ENCODE measurements at places on chromosomes 5 and 9.

DNA sequence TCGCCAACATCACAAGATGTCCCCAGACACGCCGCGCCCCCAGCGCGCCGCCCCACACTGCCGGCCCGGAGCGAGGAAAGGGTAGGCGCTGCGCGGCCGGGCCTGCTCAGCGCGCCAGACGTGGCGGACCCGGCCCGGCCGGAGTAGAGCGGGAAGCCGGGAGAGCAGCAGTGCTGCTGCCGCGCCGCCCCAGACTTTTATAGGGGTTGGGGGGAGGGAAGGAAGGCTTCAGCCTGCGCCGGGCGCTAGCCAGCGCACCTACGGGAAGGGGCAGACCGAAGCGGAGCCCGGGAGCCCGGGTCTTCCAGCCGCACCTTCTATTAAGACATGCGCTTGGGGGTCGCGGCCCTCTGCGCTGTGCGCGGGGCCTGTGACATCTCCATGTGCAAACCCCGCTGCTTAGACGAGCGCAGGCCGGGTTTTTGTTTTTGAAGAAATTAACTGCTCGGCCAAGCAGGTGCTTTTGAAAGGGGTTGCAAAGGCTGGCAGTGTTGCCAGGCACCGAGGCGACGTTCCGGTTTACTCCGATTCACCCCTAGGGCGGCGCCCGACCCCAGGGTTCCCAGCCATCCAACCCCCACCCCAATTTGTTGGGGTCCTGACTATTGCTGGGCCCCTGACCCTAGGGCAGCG is 353 bp upstream of the PAX5 start:
- no peak for DNase-seq

- DNase-seq = no peak
Measured at GRCh38 chr5:143002459-143003327, 232.5 kb downstream of the ARHGAP26 start.

GRCh38 chr5:142872217-142872616 is 102.0 kb downstream of the ARHGAP26 start:
- no peak for DNase-seq

GRCh38 chr9:75636427-75637045 is 253.9 kb upstream of the PCSK5 start:
- no peak for DNase-seq

DNA sequence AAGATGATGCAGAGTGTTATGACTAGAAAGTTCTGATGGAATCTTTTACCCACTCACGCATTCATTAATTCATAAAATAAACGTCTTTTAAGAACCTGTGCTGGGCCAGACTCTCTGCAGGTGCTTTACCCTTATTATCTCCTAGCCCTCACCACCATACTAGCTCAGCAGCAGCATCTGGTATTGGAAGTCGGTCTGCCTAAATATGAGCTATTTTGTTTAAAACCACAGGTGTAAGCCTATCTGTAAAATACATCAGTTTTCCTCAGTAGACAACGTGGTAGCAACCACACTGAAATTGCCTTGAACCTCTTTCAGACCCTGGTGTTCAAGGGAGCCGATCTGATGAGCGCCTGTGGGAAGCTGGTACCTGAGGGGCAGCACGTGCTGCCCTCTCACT is 69.4 kb downstream of the PPIC start:
- no peak for DNase-seq

DNA sequence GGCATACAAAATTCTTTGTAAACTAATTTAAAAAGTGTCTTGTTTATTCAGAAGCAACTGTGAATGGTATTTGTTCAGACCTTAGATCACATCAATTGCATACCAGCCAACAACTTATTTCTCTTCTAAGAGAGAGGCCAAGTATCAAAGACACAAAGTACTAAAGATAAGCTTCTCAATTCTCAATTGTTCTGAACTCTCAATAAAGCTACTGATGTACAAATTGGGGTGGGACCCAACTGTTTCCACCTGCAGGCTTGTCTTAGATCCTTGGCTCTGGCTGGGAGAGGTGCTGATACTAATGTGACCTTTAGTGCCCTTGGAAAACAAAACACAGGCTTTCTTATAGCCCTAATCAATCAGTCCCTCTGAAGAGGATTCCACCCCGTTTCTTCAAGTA is 22.1 kb downstream of the XRCC4 start:
- no peak for DNase-seq
